Activated CD8-positive, alpha-beta memory T cell treated with anti-CD3 and anti-CD28 coated beads for 1 hour (primary cell): ENCODE measurements at places on chromosomes 1 and 21.

- DNase-seq, result no peak
Observed at GRCh38 chr21:35084869-35085268, 35.8 kb upstream of the RUNX1 start.

DNA sequence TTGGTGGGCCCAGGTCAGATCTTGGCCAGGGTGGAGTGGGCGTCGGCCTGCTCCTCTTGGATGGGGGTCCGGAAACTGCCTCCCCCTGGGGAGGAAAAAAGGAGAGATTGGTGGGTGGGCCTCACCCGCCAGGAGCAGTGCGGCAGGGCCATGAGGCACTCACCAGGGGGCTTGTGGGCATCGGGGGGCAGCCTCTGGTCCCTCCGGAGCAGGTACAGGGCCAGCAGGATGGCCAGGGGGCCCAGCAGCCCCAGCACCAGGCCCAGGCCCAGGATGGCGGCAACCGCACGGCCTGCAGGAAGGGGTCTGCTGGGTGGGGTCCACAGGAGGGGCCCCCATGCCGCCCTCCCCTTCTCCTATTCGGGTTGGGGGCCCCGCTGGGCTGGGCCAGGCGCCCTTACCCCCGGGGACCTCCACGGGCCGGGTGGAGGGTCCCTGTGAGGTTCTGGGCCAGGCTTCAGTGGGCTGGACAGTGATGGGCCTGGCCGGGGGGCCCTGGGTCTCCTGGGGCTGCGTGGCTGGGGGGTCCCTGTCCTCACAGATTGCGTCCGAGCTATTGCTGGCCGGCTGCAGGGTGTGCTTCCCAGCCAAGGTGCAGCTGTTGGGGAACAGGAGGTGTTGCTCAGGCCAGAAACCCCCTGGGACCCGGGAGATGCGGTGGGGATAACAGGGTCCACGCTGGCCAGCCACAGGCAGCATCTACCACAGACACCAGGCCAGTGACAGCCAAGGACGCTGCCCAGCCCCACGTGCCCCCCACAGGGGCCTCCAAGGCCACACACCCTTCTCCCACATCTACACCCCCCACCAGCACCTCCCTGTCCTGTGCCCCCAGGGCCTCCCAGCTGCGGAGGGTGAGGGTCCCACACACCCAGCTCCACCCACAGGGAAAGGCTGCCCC, 2.2 kb downstream of the TNFRSF4 start:
- no peak for DNase-seq

GRCh38 chr1:16630661-16631247, 17.4 kb upstream of the NBPF1 start:
- DNase-seq, result no peak

GRCh38 chr1:8378178-8378577, 60.3 kb downstream of the SLC45A1 start:
- no peak for DNase-seq

DNA sequence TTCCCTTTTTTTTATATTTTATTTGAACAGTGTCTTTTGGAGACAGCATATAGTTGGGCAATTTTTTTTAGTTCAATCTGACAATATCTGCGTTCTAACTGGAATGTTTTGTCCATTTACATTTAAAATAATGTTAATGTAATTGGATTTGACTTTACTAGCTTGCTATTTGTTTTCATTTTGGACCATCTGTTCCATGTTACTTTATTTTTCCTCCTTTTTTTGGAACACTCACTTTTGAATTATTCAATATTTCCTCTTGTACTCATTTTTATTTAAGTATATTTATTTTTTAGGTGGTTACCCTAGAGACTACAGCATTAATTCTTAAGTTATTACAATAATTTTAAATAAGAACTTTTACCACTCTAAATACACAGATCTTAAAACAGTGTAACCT, 62.8 kb upstream of the C1orf87 start:
- DNase-seq, result no peak

DNA sequence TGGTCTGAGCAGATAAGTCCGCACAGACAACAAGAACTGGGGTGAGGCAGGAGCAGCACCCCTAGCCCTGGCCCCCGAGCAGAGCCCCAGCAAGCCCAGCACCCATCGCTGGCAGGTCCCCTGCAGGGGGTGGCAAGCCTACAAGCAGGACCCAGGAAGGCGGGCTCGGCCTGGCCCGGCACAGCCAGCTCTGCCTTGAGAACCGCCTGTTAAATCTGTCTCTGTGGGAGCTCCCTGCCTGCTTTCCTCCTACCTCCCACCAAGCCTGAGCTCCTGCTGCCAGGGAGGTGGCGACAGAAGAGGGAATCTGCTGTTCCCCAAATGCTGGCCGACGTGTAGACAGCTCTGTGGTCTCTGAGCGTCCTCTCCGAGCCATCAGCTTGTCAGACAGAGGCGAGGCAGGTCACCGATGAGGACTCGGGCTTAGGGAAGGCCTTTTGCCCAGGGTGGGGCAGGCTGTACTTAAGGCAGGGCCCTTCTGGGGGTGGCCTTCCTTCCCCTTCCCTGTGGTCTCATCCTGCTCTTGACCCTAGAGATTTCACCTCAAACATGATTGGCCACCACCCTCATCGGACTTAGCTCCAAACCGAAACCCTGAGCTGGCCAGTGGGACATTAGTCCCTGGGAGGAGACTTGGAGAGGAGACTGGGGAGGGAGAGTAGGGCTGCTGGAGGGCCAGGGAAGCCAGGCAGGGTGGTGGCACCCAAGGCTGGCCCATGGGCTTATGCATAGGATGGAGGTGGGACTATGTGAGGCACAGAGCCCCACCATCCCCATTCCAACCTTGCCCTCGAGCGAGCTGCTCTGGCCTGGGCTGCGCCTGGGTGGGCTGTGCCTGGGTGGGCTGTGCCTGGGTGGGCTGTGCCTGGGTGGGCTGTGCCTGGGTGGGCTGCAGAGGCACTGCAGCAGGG, 7.7 kb downstream of the SELENON start:
- no peak for DNase-seq

GRCh38 chr1:156853761-156854160, 5.2 kb downstream of the INSRR start:
- no peak for DNase-seq

- DNase-seq, result no peak
Observed at GRCh38 chr21:45630876-45631275, 12.6 kb upstream of the PCBP3 start.

GRCh38 chr1:154735804-154736168, 127.8 kb upstream of the ADAR start:
- DNase-seq, result no peak

- no peak for DNase-seq
Observed at GRCh38 chr1:80218112-80218511, 1211.6 kb upstream of the ADGRL4 start.

DNA sequence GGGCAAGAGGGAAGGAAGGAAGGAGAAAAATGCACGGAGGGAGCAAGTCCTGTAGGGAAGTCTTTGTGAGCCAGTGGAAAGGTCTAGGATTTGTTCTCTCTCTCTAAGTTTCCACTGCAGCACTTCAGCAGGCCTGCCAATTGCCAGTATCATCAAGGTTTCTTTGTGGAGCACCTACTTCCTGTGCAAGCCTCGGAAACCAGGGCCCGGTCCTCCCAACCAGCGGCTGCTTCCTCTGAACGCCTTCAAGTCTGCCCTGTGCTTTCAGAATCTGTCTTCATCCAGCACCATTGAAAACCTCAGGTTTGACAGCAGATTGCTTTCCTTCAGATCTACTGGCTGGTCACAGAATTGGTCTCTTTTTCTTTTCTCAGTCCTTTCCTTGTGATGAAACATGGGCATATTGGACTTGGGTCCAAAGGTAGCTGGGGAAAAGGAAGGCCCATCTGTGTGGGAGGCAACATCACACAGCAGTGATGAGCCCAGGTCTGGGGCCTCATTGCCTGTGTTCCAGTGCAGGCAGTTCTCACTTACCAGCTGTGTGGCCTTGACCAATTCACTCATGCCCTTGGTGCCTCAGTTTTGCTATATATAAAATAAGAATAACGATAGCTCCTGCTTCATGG, 144.5 kb downstream of the SEC16B start:
- no peak for DNase-seq

GRCh38 chr1:238811211-238811879, 575.0 kb upstream of the CHRM3 start:
- DNase-seq, result no peak

DNA sequence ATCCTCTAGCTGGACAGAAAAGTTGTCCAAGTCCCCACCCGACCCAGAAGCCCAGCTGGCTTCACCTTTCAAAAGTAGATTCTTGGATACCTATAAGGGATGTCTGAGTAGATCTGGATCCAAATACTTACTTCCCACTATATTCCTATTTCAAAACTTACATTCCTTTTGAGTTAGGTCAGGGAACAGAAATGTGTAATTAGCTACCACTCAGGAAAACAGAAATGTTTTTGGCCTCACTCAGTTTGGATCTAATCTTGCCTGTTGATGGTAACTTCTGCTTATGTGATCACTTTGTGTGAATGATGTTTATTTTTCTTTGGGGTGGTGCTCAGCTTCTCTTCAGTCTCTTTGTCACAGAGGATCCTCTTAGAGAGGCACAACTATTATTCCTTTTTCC, 814.4 kb upstream of the RGS18 start:
- DNase-seq, result no peak

GRCh38 chr21:36749935-36750575, 51.1 kb downstream of the SIM2 start:
- DNase-seq, result no peak

GRCh38 chr21:38269576-38269936, 12.8 kb downstream of the KCNJ15 start:
- no peak for DNase-seq

DNA sequence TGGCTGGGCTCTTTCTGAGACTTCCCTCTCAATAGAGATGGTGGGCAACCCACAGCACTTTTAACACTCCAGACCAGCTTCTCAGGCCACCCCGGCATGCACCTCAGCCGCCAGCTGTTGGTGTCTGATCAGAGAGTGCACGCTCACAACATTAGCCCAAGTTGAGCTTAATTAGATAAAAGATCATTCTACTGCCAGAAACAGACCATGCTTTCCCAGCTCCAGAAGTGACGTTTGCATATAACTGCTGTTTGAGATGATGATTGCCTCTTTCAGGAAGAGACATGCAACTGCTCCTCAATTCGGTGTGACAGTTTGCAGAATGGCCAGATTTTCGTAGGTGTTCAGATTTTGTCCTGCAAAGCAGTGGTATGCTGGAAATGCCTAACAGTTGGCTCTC, 285.3 kb upstream of the VAMP3 start:
- no peak for DNase-seq

DNA sequence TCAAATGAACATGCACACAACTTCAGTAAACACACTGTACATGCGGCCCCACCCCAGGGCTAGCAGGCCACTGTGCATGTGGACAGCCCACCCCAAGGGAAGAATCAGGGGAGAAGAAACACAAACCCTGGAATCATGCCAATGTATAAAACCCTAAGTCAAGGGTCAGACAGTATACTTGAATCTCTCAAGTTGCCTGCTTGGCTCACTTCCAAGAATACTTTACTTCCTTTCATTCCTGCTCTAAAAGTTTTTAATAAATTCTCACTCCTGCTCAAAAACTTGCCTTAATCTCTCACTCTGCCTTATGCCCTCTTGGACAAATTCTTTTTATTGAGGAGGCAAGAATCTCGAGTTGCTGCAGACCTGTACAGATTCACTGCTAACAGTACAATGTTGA, 231.2 kb upstream of the CACYBP start:
- no peak for DNase-seq

DNA sequence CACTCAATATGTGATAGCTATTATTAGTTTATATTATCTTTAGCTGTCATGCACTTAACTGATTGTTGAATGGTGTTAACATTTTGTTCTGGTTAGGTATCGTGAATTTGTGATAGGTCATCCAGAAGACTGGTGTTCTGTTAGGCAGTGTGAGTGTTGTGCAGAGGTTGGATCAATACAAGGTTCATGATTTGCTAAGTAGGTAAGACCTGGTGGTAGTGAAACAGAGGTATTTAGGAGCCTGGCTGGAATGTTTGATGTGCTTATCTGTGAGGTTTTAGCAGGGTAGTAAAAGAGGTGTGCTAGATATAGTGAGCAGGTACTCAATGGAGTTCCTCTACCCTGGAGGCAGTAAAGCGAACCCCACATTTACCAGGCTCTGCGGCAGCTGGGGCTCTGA, 20.3 kb upstream of the FCRL4 start:
- DNase-seq, result no peak

DNA sequence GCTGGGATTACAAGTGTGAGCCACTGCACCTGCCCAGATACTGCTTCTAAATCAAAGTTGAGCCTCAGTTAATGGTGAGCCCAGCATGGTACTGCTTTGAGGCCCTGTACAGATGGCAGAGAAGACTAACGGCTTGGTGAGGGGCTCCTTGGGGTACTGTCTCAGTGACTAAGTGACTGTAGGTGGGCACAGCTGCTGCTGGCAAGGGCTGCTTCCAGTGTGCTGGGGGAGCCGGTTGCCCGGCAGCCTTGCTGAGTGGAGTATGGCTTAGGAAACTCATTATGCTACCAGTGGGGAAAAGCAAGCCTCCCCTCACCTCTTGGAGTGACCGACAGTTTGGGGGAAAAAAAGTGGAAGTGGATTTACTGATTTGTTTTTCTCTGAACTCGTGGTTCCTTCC, 23.6 kb upstream of the ARHGEF10L start:
- no peak for DNase-seq

DNA sequence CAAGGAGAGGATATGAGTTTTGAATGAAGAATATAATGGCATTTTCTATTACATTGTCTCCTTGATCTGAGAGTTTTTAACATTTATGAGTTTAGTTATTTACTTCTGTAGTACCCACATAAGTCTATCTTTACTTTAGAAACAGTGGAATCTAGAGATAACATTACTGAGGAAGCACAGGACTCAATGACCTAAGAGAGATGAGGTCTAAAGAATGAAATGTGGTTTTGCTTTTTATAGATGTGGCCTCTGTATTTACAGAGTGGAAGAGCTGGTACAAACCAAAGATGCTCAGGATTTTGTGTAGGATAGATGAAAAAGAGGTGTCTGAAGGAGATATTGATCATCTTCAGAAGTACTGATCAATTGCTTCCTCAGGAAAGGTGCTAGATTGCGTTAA, 177.3 kb downstream of the KCTD3 start:
- no peak for DNase-seq

- DNase-seq, result no peak
Observed at GRCh38 chr1:167722870-167723251, 1.1 kb downstream of the MPZL1 start.

GRCh38 chr1:167491586-167492461, 26.5 kb downstream of the CD247 start:
- no peak for DNase-seq

DNA sequence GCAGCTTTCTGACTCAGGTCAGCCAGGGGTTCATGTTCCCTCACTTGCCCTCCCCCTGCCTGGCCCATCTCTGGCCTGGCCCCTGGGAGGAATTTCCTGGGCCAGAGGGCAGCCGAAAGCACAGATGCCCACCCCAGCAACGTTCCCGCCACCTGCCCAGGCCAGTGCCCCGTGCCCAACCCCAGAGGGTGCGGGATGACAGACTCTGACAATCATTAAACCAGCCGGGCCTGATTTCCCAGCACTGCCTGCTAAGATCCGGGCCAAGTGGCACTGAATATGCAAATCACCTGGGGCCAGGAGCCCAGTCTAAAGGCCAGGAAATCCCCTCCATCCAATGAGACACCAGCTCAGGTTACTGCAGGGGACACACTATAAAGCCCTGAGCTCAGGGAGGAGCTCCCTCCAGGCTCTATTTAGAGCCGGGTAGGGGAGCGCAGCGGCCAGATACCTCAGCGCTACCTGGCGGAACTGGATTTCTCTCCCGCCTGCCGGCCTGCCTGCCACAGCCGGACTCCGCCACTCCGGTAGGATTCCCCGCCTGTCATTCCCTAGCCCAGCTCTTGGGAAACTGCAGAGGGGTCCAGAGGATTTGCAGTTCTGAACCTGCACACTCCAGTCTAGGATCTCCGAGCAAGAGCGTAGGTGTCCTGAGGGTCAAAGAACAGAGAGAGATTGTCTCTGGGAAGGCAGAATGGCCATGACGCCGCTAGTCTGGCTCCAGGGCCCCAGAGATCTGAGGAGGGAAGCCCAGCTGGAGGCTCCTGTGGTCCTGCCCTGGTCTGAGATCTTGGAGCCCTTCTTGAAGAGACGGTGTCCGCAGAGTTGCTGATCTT, at the start of gene ELF3:
TSS of gene ELF3 (plus strand) at position 408 of the 836 bp plus-strand sequence. CDS start 550 bp downstream, outside the sequence.
- no peak for DNase-seq
